ENCODE measurements at places on chromosomes 4 and X. TPM values are rescaled to one million over a fixed set of nuclear protein-coding genes. Genes with fewer than 3 reads are reported as not detected.

L1CAM gene
- 0.28 TPM for total RNA-seq

AREG gene
- total RNA-seq, result not detected

TCEAL2 gene
- 0.28 TPM for total RNA-seq

NEUROG2 gene
- not detected for total RNA-seq

DKC1 gene
- 36.7 TPM for total RNA-seq

All from smooth muscle cell of bladder (primary cell).